ENCODE measurements at places on chromosomes 5 and 9.

GRCh38 chr5:138028971-138029365 lies 3.9 kb downstream of the FAM13B start:
- no peak for DNase-seq

DNA sequence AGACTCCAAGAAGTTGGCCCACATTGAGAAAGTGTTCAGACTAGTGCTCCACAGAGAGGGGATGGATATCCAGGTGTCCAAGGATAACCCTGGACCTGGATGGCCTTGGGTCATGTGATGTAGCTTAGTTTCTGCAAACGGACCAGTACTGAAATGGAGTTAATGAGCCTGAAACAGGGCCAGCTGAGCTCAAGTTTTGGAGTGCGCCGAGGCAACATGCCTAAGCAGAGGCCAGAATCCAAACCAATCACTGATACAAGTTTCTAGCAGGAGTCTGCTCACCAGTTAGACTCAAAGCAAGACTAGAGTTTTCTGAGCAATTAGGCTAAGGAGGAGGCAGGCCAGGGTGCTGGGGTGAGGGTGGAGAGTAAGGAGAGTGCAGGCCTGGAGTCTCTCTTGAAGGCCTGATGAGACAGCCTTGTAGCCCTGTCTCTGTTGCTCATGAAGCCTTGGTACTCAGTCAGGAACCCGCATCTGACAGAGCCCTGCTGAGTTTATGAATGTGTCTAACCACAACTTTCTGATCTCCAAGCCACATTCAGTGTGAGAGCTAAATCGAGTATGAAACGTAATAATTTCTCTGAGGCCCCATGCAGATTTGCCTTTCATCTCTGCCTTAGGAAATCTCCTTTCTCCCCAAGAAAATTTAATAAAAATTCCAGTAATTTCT lies 68.9 kb upstream of the EQTN start:
- no peak for DNase-seq

GRCh38 chr9:7028591-7028990 lies 270.8 kb downstream of the KDM4C start:
- DNase-seq, result no peak

- DNase-seq, result no peak
These were observed 73.8 kb downstream of the RAPGEF1 start for GRCh38 chr9:131666029-131666428.

DNA sequence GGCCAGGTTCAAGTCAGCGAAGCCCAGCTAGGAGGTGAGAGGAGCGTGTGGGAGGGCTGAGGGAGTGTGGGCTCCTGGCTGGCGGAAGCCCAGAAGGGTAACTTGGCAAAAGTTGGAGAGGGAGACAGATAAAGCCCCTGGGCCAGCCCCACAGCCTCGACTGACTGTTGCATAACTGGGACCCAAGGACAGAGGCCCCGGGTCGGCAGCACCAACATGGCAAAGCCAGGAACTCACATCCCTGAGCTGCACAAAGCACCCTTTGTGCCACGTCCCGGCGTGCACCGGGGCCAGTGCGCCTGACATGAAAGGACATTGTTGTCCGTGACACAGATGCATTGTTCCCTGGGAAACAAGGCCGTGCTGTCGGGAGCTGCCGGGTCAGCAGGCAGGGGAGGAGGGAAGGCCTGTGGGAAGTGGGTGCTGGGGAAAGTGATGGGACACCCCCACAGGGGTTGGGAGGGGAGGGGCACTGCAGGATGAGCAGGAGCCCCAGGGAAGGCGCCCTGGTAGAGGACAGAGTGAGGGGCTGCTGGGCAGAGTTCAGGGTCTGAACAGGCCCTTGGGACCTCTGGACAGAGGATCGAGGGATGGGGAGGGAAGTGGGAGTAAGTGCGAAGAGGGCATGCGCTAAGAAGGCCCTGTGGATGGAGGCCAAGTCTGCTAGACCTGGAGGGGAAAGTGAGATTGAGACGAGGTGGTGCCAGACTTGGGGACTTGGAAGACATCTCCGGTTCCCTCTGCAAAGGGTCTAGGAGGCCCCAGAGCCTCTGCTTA lies 13.0 kb upstream of the DPM2 start:
- no peak for DNase-seq

GRCh38 chr9:134935056-134935640 lies 17.4 kb upstream of the FCN1 start:
- no peak for DNase-seq

DNA sequence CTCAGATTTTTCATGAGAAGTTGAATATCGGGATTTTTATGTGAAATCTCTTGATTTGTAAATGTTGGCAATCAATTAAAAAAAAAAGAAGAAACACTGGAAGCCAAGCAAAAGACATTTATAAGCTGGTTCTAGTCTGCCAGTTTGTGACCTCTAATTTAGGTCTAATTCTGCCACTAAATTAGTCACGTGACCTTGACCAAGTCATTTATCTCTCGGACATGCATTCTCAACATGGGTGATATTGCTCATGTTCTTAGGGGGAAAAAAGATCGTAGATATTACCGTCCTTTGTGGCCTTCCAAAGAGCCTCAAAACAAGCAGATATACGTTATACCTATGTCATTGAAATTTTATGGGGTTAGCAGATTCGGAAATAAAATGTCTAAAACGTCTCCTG lies 52.9 kb upstream of the PTPDC1 start:
- DNase-seq, result no peak

- no peak for DNase-seq
These were observed 210.4 kb upstream of the SLC30A5 start for GRCh38 chr5:68883436-68883835.

DNA sequence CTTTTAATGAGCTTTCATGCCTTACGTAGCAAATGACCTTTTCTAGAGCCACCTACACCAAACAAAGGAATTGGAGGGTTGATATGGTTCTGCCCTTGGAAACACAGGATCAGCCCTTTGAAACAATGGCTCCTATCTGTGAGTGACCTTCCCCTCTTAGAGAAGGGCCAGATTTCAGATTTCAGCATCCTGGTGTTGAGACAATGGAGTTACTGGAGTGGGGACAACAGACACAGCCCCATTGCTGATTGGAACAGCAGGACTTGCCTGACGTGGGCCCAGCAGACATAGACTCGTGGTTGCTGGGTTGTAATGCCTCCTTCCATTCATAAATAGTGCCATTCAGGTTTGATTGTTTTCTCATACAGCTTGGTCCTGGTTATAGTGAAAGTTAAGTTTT lies 96.0 kb downstream of the GALNT10 start:
- no peak for DNase-seq

- no peak for DNase-seq
These were observed 176.4 kb upstream of the CCNG1 start for GRCh38 chr5:163260961-163261360.

DNA sequence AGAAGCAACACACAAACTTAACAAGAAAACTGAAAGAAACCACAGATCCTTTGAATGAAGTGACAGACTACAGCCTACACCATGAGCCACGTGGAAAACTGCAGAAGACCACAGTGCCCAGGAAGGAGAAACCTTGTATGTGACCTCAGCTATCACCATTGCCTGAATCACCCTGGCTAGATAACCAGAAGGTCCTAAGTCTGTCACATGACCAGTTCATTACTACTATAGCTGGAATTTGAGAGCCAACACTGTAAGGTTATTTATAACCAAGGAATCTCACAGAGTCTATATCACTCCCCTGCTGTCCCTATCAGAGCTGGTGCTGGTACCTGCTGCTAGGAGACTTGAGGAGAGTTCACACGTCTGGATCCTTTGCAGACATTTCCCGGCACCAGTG lies 90.3 kb upstream of the FBXL17 start:
- no peak for DNase-seq

GRCh38 chr5:106380736-106381135 lies 1290.0 kb downstream of the EFNA5 start:
- no peak for DNase-seq

DNA sequence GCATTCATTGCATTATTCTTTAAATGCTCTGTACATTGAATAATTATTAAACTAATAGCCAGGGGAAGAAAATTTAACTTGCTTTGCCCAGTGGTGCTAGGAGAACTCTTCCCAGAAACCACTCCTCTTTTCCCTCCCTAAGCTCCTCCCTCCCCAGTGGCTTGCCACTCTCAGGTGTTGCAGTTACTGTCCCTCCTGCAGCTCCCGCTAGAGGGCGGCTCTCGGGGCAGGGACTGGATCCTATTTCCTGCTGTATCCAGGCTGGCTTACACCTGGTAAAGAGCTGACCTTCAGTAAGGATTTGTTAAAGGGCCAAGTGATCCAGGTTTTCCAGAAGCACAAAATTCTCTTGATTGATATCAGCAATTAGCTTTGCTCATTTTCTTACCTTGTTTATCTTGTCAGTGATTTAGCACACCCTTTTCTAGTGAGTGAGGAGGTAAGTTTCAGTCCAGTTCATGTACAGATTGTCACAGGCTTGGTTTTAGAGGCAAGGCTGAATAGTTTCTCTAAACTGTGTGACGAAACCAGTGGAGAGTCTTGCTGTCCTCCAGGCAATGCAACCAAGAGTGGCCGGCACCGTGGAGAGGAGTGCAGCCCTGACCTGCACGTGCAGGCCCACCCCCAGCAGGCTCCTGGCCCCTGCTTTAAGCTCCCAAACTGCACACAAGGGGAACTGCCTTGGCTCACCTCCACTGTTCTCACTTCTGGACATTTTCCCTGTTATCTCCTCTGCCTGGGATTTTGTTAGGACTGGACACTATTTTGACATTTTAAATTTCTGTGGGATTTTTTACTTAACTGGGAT lies 423.8 kb downstream of the SPOCK1 start:
- no peak for DNase-seq
